Activated T-cell treated with anti-CD3 and anti-CD28 coated beads for 48 hours (primary cell): ENCODE measurements at places on chromosomes 5 and 9.
A peak's percentile ranks its signal among the peaks of the same experiment; 100 is the strongest.

DNA sequence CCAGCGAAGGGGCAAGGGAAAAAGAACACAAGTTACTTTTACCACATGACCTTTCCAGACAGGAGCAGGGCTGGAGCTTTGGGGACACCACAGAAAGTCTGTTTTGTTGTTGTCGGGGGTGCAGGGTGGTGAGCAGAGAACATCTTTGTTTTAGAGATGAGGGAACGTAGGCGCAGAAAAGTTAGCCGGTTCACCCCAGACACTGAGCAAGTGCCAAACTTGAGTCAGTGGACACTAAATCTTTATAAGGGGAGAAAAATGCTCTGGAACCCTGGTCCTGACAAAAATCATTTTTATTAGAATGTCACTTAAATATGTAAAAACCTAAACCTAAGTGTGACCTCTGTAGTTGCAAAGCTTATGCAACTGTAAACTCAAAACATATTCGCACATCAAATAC lies 126.4 kb upstream of the GAS1 start:
- no peak for DNase-seq

- DNase-seq: no peak
Observed at GRCh38 chr5:56617998-56618397, 197.4 kb upstream of the MAP3K1 start.

DNA sequence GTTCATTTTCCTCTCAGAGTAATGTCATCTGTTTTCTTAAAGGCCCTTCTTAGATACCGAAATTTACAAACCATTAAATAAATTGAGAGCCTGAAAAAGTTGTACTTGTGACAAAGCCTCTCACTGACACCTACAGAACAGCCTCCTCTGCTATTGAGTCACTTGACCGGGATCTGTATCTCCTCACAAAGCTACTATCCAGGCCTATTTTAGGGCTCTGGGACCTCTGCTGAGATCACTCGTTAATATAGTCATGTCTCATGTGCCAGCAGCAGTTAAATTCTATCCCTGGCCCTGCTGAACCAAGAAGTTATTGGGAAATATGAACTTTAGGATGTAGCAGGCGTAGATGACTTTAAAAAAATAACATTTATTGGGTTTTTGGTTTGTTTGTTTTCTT lies 31.1 kb downstream of the FBXO38 start:
- no peak for DNase-seq

DNA sequence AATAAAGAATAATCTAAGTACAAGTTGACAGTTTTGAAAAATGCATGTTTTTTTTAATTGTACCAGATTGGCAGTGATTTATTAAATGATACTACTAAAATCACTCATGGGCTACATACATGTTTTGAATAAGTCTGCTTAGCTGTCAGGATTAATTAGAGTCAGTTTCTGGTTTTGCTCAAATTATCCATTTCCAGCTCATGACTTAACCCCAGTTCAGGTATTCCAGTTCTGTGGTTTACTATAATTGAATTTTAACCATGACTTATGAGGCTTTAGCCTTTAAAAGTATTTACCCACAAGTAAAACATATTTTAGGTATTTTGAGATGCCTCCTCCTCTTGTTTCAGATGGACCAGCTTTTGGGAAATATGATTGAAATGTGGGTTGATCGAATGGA lies 17.8 kb upstream of the LRRC70 start:
- DNase-seq: no peak

GRCh38 chr5:42612750-42613366 lies 143.8 kb upstream of the CCDC152 start:
- no peak for DNase-seq

DNA sequence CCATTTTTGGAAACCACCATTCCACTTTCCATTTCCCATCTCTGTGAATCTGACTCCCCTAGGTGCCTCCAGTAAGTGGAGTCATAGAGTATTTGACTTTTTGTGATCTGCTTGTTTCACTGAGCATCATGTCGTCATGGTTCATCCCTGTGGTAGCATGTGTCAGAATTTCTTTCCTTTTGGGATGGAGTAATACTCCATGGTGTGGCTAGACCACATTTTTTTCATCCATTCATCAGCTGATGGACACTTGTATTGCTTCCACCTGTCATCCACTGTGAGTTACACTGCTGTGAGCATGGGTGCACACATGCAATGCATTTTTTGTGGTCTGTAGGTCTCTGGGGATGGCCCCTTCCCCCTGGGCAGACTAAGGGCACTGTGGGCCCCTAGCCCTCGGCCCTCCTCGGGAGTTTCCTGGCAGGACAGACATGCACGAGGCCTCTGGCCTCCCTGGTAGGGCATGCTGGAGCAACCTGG lies 115.9 kb downstream of the GADD45G start:
- no peak for DNase-seq

GRCh38 chr5:106757672-106758071 lies 913.1 kb downstream of the EFNA5 start:
- no peak for DNase-seq

DNA sequence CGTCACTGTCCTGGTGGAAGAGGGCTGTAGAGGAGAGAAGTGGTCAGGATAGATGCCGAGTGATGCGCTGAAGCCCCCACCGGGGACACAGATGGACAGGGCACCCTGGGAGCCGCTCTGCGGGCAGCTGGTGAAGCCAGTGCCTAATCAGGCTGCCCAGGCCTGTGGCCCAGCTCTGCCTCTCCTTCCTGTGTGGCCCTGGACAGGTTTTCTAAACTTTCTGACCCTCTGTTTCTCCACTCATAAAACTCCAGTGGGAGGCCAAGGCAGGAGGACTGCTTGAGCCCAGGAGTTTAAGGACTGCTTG lies 86.1 kb downstream of the C5orf15 start:
- no peak for DNase-seq

DNA sequence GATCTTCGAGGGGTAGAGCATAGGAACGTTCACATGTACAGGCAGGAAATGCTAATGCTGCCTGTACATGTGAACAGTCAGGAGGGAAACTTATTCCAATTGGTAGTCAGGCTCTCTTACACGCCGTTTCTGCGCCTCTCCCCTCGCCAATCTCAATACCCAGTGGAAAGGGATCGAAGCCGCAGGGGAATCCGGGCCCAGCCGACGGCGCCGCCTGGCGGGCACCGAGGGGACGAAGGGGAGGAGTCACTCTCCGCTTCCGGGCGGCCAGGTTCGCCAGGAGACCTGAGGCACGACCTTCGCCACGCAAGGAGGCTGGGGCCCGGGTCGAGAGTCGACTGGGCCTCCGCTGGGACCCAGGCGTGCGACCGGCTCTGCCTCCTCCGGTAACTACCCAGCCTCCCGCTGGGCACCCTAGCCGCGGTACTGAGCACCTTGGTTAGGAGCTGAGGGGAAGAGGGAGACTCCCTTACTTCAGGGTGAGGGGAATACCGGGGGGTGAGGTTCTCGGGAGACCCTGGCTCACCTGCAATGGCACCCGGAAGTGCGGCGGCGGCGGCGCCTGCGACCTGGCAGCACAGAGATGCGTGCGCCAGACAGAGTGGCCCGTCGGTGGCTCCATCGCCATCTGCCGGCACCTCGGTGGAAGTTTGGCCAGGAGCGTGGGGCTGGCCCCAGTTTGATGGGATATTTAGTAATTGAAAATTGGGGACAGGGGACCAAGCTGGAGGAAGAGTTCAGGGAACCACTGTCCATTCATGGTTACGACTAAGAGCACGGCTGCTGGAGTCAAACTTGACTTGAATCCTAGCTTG lies at the start of gene PIGO:
Gene PIGO (minus strand): TSS at position 557 of the 815 bp plus-strand sequence. CDS start 1,026 bp downstream, outside the sequence.
- DNase-seq: peak; percentile 89

- DNase-seq: peak; percentile 11
Observed at GRCh38 chr9:79883073-79883645, 311.4 kb downstream of the TLE4 start.

DNA sequence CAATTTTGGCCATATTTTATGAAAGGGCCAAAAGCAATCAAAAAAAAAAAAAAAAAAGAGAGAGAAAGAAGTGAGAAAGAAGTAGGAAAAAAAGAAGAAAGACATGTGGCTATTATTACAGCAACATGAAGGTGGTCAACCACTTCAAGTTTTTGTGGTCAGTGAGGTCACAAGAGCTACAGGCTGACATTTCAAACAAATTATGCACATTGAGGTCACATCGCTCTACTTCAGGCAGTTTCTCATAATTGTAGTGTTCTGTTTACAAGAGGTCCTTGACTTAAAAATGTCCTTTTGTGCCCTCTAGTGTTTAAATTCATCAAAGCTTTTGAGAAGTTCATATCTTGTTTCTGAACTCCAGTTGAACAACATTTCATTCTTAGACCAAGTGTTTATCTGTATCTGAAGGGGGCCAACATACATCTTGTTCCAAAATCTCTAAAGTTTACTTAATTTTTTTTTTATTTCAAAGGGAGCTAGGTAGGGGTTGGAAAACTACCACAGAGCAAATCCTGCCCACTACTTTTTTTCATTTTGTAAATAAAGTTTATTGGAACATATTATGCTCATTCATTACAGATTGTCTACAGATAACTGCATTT lies 513.1 kb downstream of the PDE4D start:
- DNase-seq: no peak

DNA sequence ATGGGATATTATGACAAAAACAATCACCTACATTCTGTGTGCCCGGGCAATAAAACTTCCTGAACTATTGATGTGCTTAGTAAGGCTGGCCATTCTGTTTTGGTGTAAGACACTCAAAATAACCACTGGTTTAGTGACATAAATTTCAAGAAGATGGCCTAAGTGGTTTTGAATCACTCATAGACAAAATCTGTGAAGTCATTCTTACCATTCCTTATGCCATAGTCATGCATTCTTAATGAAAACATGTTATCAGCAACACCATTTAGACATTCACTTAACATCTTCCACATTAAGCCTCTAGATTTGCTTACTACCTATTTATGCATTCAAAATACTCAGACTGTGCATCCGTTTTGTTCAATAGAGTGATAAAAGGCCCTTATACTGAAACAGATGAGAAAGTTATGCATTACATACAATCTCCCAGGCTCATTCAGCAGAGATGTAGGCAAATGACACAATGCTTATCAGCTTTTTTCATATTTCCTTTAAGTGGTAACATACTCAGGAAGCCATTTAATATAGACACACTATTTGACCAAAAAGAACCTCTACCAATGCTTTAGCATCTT lies 848.8 kb upstream of the DMAC1 start:
- no peak for DNase-seq

- DNase-seq: no peak
Observed at GRCh38 chr5:3099954-3100353, 348.5 kb upstream of the IRX2 start.

GRCh38 chr5:40480392-40480791 lies 199.3 kb upstream of the PTGER4 start:
- DNase-seq: peak; percentile 37

GRCh38 chr5:31064215-31064614 lies 129.3 kb upstream of the CDH6 start:
- no peak for DNase-seq

- DNase-seq: no peak
Observed at GRCh38 chr5:151628112-151628823, 37.1 kb upstream of the FAT2 start.

DNA sequence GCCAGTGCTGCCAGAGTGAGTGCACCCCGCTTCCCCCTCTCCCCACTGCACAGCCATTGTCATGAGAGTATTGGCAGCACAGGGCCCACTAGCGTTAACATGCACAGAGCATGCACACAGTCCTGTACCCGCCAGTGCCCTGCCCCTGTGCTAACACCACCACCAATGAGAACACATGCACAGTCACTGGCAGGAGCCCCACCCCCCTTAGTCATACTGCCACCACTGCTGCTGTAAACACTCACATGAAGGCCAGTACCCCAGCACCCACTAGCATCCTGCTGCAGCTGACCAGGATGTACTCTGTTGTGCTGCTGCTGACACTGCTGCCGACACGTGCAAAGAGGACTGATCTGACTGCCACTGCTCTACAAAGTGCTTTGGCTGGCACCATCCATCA lies 19.5 kb upstream of the RANBP6 start:
- DNase-seq: no peak

DNA sequence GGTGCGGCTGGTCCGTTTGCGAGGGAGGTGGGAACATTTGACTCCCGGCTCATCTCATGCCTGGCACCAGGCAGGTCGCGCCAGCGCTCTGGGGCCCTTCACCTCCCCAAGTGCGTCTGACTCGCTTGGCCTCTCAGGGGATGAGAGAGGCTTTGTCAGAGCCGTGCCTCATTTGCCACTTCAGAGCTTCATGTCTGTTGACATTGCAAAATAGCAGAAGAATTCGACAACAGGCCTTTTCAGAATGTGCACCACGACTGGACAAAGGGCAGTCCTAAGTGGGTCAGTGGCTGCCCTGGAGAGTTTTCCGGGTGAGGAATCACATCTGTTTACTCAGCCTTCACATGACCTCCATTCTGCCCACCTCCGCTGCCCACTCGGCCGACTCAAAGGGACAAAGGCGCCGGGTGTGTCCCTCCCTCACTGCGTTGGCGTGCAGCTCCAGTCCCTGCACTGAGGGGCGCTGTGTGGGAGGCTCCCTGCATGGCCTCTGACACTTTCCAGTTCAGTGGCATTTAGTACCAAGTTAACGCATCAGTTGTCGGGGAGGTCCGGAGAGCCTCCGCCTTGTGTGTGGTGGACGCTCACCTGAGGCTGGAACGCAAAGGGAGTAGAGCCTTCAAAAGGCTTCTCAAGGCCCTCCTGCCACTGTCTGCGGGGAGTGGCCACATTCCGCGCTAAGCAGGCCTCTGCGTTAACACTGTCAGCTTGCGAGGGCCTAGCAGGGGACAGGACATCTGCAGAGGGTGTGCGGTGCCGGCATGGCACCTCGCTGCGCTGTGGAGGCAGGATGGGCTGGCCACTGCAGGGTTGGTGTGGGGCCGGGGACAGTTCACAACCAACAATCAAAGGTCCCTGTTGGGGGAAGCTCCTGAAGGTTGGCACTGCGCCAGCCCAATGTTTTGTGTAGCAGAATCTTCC lies 171.5 kb downstream of the NXNL2 start:
- no peak for DNase-seq

- DNase-seq: no peak
Observed at GRCh38 chr5:122077366-122078115, 518 bp downstream of the LOX start.

DNA sequence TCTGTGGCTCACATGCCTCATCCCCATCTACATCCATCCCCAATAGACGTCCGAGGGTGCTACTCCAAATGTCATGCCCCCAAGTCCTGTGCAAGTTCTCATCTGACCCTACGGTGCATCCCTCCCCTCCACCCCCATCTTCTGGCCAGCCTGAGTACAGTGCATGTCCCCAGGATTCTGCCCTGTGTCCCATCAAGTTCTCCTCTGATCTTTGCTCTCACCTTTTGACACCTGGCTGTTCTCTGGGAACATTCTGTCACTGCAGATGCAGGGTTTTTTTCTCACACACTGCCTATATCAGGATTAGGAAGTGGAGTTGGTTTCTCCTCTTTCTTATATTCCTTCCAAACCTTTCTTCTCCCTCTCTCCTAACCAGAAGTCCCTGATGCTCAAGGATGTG lies 377.2 kb downstream of the GADD45G start:
- DNase-seq: no peak

GRCh38 chr5:115236599-115236998 lies 26.1 kb downstream of the PGGT1B start:
- no peak for DNase-seq
